ENCODE measurements at places on chromosomes 3 and 15.

DNA sequence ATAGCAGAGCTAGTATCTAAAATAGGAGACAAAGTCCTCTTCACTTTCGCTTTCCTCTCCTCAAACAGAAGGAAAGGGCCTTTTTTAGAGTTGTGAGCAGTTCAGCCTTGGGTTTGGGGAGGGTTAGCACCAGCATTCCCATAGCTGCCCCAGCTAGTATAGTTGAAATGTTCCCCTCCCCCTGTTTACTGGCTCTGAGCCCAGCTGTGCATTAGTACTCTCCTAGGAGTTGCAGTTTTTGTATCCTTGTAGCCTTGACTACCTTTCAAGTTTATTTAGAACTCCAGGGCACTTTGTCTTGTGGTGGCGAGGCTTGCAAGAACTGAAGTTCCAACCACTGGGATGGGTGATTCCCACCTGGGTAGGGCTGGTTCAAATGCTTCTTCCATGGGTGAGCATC, 245.1 kb upstream of the NAALADL2 start:
- DNase-seq = no peak

GRCh38 chr3:101010296-101010695, 17.1 kb upstream of the ABI3BP start:
- peak; percentile 49 for DNase-seq

DNA sequence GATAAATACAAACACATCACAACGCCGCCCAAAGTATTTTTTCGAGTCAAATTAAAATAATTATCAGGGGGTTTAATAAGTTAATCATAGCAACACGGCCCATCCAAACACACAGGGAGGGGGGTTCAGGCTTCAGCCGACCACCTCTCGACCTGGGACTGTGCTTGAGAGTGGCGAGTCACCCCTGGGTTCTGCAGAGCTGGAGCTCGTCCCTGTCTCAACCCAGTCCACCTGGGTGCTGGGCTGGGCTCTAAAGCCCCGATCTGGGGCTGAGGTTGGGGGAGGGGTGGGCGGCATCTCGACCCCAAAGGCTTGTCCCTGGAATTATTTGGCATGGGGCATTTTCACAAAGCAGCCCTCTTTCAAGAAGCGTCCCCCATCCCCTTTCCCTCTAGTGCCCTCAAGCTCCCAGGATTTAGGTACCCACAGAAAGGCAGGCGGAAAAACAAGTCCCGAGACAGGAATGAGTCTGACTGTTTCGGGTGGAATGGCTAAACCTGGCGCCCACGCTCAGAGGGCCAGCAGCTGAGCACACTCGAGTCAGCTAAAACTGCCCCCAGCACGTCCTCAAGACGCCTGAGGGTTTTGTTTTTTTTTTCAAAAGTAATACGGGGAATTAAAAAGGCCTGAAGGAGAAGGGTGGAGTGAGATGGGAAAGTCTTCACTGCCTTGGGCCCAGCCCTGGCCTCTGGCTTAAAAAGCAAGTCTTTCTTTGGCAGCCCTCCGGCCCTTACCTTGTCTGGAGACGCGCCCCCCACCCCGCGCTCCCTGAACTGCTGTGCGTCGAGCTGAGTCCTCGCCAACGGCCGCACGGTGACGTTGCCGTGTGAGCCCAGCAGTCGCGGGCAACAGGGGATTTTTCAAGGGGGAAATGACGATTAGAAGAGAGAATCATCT, 32.5 kb downstream of the NR2F2 start:
- no peak for DNase-seq

DNA sequence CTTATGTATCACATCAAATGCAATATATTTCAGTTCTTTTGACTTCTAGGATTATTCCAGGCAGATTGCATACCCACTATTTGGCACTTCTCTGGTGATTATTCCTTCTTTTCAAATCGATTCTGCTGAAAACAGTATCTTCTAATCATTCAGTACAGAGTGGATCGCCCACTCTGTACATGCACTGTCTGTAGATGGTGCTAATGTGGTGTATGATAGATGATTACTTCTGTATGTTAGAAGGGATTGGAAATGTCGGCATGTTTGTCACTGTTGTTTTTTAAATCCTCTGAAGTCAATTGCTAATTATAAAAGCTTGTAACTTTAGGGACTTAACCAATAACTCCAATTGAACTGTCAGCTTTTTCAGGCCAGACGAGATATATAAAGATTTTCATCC, 642.5 kb downstream of the GRM7 start:
- DNase-seq = no peak

DNA sequence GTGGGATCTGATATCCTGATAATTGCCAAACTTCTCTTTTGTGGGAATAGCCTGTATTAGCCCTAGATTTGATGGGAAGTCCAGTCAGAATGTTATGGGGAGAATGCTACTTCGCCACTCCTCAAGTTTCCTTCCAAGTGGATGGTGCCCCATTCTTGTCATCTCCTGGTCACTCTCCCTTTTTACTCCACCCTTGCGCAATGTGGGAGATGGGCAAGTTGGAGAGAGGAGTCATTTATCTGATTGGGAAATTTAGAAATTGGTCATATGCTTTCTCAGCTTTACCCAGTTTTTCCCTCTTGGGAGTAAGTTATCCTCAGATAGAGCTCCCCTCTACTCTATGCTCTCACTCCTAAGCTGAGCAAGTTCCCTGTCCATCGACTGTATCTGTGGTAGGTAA, 14.4 kb downstream of the FANCD2OS start:
- DNase-seq = no peak

- DNase-seq = no peak
Observed at GRCh38 chr3:197889204-197889930, 60.6 kb upstream of the RPL35A start.

- DNase-seq = no peak
Observed at GRCh38 chr3:134852893-134853351, 57.9 kb downstream of the EPHB1 start.

GRCh38 chr3:5376761-5377160, 189.3 kb downstream of the EDEM1 start:
- DNase-seq = no peak

All from adipocyte (in vitro differentiated cells).